ENCODE measurements at places on chromosomes 11 and 22.

GRCh38 chr11:47551086-47551485 lies 1.8 kb downstream of the CELF1 start:
- H3K36me3 ChIP-seq: peaks cover 3% of the 10 kb centered on the region
- peaks cover 19% of the 10 kb centered on the region for H3K4me1 ChIP-seq
- H3K27me3 ChIP-seq: no peaks in the 10 kb centered on the region

GRCh38 chr22:22751043-22751603 lies 106.7 kb downstream of the GGTLC2 start:
- no peaks in the 10 kb centered on the region for H3K4me1 ChIP-seq
- no peaks in the 10 kb centered on the region for H3K36me3 ChIP-seq
- H3K4me3 ChIP-seq: no peak overlapping the region
- no peak overlapping the region for H3K27ac ChIP-seq

DNA sequence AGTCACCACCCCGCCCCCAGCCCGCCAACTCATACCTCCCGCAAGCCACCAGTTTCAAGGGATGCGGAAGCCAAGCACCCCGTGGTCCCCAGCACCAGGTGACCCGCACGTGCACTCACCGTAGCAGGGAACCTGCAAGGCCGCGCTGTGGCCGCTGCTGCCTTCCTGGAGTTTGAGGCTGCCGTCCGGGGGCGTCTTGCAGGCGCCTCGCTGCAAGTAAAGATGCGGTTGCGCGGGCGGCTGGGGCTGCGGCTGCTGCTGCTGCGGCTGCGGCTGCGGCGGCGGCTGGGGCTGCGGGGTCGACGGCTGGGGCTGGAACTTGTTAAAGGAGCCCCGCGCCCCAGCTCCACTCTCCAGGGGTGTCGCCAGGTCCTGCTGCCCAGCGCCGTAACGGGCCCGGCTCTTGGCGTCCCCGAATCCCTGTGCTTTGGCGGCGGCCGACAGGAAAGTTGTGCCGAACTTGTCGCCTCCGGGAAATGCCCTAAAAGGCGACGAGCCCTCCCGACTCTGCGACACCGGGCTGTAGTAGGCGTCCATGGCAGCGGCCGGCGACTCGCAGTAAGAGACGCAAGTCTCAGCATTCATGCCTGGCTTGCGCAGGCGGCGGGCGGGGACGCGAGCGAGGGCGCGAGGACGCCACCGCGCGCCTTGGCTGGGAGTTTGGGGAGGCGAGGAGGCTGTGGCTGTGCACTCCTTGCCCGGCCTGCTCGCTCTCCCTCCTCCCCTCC lies at the start of gene ALX4:
ALX4 (minus strand) TSS at position 662 of the 728 bp plus-strand sequence; CDS start at position 585, 77 bp downstream.
- peak within 1 kb of the TSS; percentile 14 for H3K4me3 ChIP-seq
- no peak within 1 kb of the TSS for H3K27ac ChIP-seq
- H3K27me3 ChIP-seq: peaks cover 95% of the 10 kb centered on the region
- no peak for DNase-seq
- H3K36me3 ChIP-seq: no peaks in the 10 kb centered on the region

DNA sequence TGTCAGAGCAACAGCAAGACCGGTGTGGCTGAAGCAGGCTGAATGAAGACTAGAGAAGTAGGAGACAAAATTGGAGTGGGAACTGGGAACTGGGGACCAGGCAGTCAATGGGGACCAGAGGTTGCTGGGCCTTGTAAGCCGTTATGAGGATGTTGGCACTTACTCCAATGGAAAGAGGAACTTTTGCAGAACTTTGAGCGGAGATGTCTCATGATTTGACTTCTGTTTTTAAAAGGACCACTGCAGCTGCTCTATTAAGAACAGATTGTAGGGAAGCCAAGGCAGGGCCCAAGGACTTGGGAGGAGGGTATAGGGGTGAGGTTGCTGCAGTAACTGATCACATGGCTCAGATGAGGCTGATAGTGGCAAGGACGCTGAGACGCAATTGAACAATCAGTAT lies 34.2 kb downstream of the IL18 start:
- H3K36me3 ChIP-seq: no peaks in the 10 kb centered on the region
- no peaks in the 10 kb centered on the region for H3K4me1 ChIP-seq
- no peak overlapping the region for H3K4me3 ChIP-seq
